ENCODE measurements at places on chromosomes 7 and 10.

DNA sequence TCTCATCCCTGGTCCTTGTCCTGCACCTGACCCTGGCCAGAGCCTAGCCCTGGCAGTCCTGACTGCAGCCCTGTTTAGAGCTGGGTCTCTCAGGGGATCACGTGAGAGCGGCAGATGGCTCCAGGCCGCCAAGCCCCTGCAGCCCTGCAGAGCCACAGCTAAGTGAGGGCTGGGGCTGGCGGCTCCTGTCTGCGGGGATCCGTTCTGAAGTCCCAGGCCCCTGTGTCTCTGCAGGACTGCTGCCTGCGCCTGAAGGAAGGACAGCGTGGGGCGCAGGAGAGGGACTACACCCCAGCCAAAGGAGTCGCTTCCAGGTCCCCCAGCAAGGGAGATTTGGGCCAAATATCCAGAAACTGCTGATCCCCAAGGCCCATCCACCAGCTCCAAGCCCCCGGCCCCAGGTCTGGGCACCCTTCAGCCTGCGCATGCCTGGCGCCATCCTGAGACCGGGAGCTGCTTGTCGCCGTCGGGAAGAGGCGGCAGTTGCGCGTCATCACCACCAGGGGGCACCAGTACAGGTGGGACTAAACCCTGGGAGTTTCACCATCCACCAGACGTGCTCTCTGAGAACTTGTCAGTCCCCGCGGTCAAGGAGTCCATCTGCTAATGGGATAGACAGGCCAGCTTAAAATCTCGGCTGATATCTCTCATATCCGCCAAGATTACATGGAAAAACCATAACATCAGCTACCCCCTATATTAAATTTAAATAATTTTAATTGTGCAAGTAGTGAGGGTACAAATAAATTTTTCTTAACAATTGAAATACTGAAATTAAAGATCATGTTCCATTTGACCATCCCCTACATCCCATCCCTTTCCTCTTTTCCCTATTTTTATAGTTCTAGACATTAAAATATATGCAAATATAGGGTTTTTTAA, 25.1 kb upstream of the GHRHR start:
- peak; percentile 14 for DNase-seq

DNA sequence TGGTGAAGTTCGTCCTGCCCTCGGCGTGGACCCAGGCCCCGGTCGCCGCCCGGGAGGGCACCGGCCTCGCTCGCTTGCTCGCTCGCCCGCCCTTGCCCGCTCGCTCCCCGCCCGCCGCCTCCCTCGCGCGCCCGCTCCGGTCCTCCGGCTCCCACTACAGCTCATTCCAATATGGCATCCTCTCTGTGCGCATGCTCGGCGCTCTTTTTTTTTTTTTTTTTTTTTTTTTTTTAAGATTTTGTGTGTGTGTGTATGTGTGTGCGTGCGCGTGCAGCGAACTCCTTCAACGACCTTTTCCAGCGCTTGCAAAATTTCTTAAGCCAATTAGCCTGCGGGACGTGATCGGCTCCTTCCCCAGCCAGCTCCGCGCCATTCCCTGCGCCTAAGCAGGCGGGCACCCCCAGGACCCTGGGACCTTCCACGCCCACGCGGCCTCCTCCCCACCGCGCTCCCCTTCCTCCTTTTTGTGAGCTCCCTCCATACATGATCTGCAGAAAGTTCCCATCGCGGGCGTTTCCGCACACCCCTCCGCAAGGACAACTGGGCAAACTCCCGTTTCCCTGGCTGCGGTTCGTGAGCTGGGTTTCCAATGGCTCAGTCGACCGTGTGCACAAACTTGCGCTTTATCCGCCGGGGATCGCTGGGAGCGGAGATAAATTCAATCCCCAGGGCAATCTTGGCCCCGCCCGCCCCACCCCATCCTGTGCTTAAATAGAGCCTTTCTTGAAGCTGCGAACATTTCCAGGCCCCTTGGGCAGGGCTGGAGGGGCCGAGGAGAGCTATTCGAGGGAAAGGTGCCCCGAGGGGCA, at the start of gene SFMBT2:
TSS of gene SFMBT2 (minus strand) at position 173 of the 809 bp plus-strand sequence. CDS start 29,136 bp downstream, outside the sequence.
- DNase-seq: no peak

GRCh38 chr7:156438011-156438410, 202.6 kb upstream of the RNF32 start:
- DNase-seq: no peak

GRCh38 chr10:110069502-110069982, 61.8 kb downstream of the ADD3 start:
- peak; percentile 61 for DNase-seq

DNA sequence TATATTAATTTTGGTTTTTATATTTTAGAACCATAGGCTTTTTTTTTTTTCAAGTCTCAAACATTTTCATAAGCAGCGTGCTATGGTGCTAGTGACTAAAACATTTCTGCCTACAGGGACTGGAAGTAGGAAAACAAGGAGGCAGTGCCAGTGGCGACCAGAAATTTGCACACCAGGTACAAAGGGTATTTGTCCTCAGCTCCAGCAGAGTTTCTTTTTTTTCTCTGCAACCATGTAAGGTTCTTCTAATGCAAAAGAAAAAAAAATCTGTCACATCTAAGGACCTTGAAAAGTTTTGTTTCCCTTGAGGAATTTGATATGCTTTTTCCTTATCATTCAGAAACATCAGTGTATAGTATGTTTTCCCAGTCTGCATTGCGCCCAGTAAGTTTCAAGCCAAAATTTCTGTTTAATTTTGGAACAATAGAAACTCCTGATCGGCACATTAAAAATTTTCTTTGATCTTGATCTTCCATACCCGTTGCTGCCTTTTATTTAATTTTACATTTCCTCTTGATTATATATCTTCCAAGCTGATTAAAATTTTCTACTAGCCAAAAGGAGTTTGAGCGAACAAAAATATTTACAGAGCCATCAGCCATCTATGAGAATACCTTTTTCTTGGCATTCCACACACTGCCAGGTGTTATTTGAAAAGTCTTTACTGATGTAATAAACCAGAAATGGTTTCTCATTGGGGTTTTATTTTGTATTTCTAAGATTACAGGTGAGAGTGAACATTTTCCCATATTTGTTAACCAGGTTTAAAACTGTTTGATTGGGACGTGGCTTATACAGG, 956 bp upstream of the KLHDC10 start:
- DNase-seq: no peak

DNA sequence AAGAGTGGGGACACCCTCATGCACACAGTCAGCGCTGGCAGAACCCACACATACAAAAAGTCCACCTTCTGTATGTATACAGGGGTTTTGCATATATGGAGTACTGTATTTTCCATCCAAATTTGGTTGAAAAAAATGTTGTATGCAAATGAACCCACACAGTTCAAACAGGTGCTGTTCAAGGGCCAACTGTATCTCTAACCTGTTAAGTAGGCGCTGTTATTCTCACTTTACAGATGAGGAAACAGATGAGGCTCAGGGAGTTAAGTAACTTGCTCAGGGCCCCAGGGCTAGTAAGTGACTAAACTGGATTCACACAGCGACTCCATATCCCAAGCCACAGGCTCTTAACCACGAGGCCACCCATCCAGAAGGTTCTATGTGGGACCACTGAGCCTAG, 69.9 kb downstream of the C10orf105 start:
- DNase-seq: no peak

DNA sequence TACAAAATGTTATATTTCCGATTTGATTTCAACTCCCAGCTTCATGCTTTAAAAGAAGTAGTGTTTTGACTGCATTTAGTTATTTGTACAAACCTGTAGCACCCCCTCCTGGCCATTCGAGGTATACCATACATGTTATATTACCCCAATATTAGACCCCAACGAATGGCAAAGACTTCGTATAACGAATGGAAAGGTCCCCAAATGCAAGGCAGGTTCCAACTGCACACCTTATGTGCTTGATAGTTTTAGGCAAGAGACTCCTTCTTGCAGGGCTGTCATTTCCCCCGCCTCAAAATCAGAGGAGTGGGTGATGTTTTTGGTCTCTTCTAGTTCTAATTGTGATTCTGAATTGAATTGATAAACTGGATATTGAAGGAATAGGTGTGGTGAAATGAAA, 101.1 kb upstream of the TARP start:
- DNase-seq: no peak

- DNase-seq: no peak
These were observed 147.2 kb downstream of the MAPK8 start for GRCh38 chr10:48453451-48454301.

GRCh38 chr10:6578251-6578771, 1.8 kb downstream of the PRKCQ start:
- no peak for DNase-seq

- DNase-seq: no peak
These were observed 2.2 kb upstream of the ADIRF start for GRCh38 chr10:86965986-86966654.

DNA sequence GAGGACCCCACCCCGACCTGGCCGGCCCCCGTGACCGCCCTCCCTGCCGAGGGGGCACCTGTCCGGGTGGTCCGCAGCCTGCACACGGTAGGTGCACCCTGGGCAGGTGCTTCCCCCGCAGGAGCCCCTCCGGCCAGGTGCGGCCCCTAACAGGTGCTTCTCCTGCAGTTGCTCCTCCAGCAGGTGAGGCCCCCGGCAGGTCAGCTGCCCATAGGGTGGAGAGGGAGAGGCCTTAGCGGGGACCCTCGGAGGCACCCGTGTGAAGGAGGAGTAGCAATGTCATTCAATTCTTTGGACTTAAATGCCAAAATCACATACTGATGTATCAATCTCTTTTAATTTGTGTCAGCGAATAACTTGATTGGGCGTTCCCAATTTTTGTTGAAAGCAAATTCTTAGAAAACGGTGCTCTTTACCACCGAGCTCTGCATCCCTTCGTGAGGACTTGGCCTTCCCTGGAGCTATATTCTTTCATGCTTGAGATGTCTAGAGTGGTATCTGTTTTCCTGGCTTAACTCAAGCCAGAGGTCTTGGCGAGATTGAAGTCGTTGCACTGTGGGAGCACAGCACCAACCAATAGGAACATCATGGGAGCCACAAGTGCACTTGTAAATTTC, 738 bp upstream of the NCAPG2 start:
- no peak for DNase-seq

DNA sequence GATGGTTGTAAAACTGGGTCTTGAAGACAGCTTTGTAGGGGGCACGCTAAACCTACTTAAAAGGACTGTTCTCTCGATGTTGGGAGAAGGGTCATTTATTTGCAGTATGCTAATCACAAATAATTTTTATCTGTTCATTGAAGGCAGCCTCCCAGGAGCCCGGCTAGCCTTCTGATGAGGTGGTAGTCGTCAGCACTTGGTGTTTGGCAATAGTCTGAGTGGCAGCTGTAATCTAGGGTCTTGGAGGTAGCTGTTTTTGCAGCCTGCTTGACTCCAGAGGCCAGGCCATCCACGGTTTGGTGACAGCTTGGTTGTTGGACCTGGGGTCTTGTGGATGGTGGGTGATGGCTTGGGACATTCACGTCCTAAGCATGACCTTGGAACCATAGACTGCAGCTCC, 2.2 kb downstream of the GTF2IRD1 start:
- no peak for DNase-seq

DNA sequence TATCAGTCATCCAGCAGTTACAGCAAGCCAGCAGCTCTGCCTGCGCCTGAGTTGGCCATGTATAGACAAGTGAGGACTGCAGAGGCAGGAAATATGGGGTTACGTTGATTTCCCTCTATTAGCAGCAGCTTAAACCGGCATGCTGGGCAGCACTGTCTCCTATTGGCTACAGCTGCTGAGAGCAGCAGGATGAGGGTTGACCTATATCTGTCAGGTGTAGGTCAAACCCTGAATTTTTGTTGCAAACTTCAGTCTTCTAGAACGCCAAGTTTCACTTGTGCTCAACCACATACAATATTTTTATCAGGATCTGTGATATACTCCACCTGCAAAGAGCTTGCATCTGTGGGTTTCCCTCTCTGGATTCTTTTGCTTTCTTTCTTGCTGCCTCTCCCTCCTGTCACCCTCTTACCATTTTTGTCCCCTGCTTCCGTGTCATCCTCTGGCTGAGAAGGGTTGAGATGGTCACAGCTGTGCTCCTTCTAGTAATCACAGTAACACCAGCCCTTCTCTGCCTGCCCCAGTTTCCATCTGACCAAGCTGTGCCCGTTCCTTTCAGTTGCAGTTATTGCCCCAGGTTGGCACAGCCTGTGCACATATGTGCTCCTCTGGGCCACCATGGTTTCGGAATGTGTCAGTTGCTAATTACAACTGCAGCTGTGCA, 23.8 kb upstream of the GLCCI1 start:
- no peak for DNase-seq

GRCh38 chr10:117342641-117343040, 32.6 kb downstream of the PDZD8 start:
- no peak for DNase-seq
